ENCODE measurements at places on chromosomes 13 and 19.

DNA sequence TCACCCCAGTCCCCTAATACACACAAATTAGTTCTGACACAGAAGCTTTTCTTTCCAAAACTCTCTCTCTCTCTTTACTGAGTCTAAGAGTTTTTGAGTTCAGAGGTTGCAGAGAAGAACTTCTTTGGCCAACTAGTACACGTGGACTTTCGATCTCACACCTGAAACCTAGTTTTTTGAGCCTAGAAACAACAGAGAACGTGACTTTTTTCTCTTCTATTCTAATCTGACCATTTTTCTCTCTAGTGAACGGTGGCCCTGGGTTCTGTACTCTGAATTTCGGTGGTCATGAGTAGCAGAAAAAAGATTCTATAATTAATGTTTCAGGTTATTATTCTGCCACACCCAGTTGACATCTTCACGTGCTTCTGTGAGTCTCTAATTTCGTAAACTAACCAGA lies 24.2 kb downstream of the PCDH20 start:
- DNase-seq = no peak
- H3K4me3 ChIP-seq = no peak overlapping the region
- H3K27ac ChIP-seq = no peak overlapping the region
- no peaks in the 10 kb centered on the region for H3K4me1 ChIP-seq
- H3K36me3 ChIP-seq = no peaks in the 10 kb centered on the region
- peaks cover 2% of the 10 kb centered on the region for H3K27me3 ChIP-seq

DNA sequence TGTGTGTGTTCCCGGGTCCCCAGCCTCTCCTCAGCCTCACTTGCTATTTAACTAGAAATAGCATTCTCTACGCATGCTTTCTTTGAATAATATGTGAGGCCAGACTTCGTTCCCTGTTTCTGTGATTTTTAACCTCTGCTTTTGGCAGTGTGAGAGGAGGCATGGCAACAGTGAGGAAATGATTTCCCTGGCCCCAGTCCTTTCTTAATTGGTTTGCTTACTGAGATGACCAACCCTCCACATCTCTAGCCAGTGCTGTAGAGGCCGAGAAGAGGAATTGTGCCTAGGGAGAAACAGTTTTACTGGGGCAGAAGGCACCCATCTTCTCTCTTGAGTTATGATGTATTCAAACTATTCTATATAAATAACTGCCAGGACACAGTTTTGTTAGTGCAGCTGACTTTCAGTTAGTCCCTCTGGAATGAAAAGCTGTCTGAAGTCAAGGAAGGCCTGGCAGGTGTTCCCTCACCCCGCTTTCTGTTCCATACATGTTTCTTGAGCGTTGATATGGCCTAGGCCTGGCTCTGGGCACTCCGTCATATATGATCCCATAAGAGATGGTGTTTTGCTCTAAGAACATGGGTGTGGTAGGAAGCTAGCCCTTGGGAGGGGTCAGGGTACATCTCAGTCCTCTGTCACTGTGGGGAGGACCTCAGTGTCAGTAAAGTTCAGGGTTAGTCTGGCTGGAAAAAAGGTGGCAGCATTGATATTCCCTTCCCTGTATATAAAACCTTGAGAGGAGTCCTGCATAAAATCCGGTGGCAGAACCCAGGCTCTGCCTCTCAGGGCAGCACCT lies 73.7 kb upstream of the NPAS1 start:
- H3K27ac ChIP-seq = no peak overlapping the region
- peaks cover 51% of the 10 kb centered on the region for H3K4me1 ChIP-seq
- DNase-seq = no peak
- H3K36me3 ChIP-seq = peaks cover 13% of the 10 kb centered on the region

- peaks cover 10% of the 10 kb centered on the region for H3K4me1 ChIP-seq
- no peak for DNase-seq
- H3K27me3 ChIP-seq = no peaks in the 10 kb centered on the region
- no peak overlapping the region for H3K4me3 ChIP-seq
- H3K27ac ChIP-seq = no peak overlapping the region
- H3K36me3 ChIP-seq = no peaks in the 10 kb centered on the region
Observed at GRCh38 chr13:43368003-43368402, 344.6 kb downstream of the DNAJC15 start.

- peak overlapping the region; percentile 78 for H3K27ac ChIP-seq
- H3K27me3 ChIP-seq = peaks cover 3% of the 10 kb centered on the region
- no peaks in the 10 kb centered on the region for H3K36me3 ChIP-seq
- H3K4me3 ChIP-seq = no peak overlapping the region
Observed at GRCh38 chr19:33429891-33430673, 56.6 kb downstream of the CEBPG start.

DNA sequence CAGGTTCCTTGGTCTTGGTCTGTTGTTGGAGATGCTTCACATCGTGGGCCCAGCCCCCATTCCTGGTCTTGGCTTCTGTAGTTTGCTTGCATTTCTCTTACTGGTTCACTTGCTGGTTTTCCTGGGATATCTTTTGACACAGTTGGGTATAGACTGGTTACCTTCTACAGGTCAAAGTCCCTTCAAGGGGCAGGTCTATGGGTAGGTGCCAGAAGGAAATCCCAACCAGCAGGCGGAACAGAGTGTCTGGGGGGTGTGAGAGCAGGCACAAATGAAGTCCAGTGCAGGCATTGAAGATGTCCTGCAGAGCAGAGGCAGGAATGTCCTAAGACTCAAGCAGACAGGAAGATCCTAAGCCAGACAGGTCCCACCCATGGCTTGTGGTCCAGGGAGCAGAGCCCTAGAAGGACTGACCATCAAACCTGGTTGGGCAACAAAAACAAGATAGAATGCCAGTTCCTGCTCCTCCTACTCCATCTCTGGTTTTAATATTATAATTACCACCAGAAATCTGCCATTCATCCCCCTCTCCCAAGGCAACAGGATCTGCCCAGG lies 17.7 kb upstream of the WASF3 start:
- H3K36me3 ChIP-seq = no peaks in the 10 kb centered on the region
- DNase-seq = no peak
- no peak overlapping the region for H3K4me3 ChIP-seq
- H3K4me1 ChIP-seq = no peaks in the 10 kb centered on the region
- H3K27me3 ChIP-seq = peaks cover 16% of the 10 kb centered on the region

Data from neural crest cell (in vitro differentiated cells).